ENCODE measurements at places on chromosomes 1 and 21.

DNA sequence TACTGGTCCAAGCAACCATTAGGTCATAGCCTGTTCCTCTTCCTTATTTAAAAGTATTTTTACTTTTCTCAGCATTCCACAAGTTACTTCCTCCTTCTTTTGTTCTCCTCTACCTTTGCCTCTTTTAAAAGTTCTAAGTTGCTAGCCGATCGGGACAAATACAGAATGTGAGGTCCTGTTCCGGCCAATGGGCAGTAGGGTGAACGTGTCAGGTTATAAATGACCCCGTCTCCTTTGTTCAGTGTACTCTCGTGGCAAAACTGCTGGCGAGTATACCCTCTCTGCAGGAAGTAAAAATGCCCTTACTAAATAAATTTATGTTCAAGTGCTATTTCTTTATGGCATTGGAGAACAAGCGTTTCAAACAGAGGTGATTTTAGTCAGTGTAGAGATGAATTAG is 2.5 kb downstream of the ADCY10 start:
- no peak for DNase-seq

GRCh38 chr1:230517326-230517725 is 91.2 kb upstream of the PGBD5 start:
- DNase-seq = no peak

- DNase-seq = no peak
Measured at GRCh38 chr1:185593271-185593670, 140.9 kb upstream of the HMCN1 start.

- no peak for DNase-seq
Measured at GRCh38 chr21:35408401-35408800, 359.3 kb upstream of the RUNX1 start.

GRCh38 chr1:170150016-170150415 is 4.3 kb downstream of the NTMT2 start:
- DNase-seq = no peak

DNA sequence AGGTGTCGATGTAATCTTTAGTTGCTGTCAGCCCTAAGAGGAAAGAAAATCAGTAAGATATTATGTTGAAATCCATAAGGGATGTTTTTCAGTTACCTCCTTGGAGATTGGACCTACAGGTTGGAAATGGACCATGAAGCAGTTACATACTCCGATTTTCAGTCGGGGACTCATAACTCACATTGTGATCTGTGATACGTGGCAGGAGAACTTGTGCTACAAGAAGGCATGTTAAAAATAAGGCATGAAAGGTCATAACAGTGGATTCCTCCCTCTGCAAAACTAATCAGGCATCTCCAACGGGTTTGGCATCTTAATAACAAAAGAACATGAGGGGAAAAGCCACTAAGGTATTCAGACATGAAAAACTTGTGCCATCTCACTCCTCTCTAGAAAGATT is 111.2 kb upstream of the CACHD1 start:
- no peak for DNase-seq

DNA sequence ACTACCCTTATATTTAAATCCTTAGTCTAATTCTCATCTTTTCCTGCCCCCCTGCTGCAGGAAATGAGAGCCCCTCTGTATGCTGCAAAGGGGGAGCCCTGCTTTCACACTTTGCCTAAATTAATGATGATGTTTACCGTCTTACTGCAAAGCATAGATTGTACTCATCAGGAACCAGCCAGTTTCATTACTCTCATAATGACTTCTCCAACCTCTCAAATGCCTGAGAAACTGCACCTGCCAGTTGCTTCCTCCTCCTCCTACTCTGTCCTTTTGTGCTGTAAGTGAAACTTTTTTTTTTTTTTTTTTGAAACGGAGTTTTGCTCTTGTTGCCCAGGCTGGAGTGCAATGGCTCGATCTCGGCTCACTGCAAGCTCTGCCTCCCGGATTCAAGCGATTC is 101.7 kb downstream of the ADSS2 start:
- DNase-seq = no peak

DNA sequence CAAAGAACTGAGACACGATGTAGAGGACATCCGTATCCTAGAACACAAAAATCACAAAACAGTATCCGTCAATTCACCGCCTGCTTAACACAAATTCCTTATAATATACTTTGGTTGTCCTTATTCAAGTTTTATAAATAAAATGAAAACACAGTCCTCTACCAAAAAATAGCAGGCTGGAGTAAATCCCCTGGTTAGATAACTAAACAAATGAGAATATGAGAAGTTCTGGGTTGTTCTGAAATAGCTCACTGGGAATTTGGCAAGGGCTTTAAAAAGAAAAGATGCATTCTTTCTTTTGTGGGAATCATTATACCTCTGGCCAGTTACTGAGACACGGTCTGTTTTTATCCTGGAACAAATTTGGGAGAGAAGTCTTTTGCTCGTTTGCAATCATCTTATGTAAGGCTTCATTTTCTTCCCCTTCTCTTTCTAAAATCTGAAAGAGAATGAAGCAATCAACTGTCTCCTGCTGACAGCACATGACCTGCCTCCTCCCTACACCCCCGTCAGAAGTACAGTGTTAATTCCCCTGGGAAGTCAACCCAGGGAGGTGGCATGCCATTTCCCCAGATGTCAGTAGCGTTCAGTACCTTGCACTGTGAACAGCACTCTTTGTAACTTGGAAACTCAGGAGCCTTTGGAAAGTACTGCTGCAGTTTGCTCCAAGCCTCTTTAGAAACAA is 37.1 kb upstream of the RAP1GAP start:
- peak; percentile 24 for DNase-seq

- no peak for DNase-seq
Measured at GRCh38 chr1:51241119-51241518, 5.0 kb downstream of the RNF11 start.

DNA sequence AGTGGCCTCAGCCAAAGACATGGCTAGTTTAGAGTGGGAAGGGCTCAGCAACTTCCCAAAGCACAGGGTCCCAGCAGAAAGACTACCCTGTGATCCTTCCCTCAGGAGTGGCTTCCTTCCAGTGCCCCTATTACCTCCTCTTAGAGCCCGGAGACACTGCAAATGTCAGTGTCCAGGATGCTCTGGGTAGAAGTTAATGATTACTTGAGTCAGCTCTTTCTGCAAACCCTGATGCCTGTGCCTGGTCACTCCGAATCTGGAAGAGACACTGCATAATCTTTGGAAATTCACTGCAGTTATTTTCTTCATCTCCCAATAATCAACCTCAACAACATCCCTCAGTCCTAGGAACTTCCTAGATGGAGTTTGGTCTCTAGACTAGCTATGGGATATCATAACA is 27.2 kb upstream of the MGST3 start:
- DNase-seq = no peak

- no peak for DNase-seq
Measured at GRCh38 chr1:241156231-241156965, 200.6 kb downstream of the RGS7 start.

GRCh38 chr1:245131026-245131393 is 23.8 kb upstream of the KIF26B start:
- DNase-seq = no peak

DNA sequence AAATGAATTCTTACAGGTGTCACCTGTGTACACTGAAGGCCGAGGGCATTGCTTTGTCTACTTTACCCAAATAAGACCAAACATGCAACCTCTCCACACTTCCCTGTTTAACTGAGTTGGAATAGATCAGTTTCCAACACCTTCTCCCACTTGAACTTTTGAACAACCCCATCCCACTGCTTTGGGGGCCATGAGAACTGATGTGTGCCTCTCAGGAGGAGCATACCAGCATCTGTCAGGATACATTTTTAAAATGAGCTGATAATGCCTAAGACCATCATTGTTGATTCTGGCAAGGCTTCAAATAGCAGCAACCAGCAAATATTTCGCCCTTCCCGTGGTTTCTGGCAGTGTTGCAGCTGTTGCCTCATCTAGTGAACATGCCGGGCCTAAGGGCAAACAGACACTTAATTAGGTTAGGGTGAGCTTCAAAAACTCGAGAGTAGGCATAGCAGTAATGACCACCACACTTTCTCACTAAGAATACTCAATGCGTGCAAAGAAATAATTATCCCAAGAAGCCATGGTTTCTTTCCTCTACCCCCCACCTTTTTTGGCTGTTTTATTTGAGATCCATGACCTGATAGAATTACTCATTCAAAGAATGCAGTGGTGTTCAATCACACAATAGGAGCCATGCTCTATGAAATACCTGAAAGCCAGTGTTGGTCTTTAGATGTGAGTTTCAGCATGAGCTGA is 63.7 kb downstream of the MAP10 start:
- DNase-seq = peak; percentile 24

- peak; percentile 16 for DNase-seq
Measured at GRCh38 chr1:231549733-231550447, 21.4 kb downstream of the TSNAX start.

GRCh38 chr21:22961258-22961657 is 1963.0 kb downstream of the NCAM2 start:
- no peak for DNase-seq

GRCh38 chr1:106721790-106722189 is 334.7 kb upstream of the PRMT6 start:
- DNase-seq = no peak

DNA sequence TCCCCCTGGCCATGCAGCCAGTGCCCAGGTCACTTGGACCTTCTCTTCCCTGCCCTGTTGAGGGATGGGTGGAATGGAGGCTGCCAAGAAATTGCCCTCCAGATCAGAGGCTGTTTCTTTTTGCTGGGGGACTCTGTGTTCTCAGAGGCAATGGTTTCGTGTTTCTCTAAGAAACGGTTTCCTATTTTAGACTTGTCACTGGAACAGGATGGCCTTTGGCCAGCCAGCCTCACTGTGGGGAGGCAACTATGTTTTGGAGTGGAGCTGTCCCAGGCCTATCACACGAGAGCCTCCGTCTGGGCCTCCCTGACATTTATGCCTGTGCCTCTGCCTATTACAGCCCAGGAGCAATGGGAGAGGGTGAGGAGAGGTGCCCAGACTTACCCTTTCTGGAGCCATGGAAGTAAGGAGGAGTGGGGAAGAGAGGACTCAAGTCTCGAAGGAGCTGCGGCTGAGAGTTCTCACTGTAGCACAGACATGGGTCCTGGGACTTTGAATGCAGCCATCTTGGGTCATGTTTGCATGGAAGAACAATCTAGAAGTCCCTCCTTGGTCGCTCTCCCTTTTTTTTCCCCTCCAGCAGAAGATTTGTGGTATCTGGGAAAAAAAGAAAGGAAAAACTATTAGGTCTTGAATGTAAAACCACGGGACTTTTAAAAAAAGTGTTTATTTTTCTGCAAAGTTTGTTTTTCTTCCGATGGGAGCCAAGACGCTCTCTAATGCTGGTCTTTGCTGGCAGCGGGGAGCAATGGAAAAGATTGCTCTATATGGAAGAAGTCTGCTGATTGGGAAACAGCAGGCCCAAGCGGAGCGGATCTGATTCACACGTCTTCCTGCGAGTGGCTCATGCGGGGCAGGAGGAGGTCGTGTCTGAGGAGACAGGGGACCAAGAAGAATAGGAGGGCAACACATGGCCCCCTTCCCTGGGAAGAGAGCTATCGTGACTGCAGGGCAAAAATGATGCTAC is 219.2 kb downstream of the FOXD2 start:
- no peak for DNase-seq

GRCh38 chr1:8712413-8713231 is 104.8 kb downstream of the RERE start:
- peak; percentile 68 for DNase-seq

DNA sequence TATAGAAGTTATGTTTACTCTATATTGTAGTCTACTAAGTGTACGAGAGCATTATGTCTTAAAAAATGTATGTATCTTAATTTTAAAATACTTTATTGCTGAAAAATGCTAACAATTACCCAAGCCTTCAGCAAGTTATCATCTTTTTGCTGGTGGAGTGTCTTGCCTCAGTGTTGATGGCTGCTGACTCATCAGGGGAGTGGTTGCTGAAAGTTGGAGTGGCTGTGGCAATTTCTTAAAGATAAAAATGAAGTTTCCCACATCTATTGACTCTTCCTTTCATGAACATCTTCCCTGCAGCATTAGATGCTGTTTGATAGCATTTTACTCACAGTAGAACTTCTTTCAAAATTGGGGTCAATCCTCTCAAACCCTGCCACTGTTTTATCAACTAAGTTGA is 95.8 kb downstream of the CDC7 start:
- peak; percentile 77 for DNase-seq

DNA sequence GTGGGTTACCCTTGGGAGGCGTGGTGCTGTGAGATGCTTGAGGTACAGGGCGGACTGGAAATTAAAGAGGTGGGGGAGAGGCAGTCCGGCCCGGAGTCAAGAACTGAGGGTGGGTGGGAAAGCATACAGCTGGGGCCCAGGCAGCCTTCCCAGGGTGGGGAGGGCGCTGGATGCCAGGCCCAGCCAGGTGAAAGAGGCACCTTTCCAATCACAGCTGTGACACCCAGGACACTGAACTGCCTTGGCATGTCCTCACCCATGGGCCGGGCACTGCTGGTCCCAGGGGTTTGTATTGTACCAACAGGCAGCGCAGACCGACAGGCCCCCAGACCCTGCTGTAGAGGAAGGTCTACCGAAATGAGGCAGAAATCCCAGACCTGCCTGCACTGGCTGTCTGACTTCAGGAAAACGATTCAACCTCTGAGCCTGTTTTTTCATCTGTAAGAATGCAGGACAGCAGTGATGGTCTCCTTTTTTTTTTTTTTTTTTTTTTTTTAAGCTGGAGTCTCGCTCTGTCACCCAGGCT is 9.1 kb downstream of the SLC30A2 start:
- DNase-seq = no peak

GRCh38 chr1:161180639-161181038 is 3.3 kb upstream of the B4GALT3 start:
- DNase-seq = no peak
